ENCODE measurements at places on chromosomes 3 and 15.
A peak's percentile ranks its signal among the peaks of the same experiment; 100 is the strongest.

DNA sequence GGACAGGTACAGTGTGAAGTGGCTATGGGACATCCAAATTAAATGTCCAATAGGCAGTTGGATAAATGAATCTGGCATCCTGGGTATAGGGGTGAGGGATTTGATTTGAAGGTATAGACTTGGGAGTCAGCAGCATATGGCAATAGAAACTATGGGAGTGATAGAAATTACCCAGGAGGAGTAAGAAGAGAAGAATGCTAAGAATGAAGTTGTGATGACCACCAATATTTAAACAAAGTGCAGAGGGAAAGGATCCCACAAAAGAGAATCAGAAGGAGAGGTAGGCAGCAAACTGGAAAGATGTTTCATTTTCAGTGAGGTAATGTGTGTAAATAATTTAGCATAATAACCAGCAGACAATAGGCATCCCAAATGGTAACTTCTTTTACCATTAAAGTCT, 13.8 kb upstream of the MSL2 start:
- DNase-seq, result no peak

DNA sequence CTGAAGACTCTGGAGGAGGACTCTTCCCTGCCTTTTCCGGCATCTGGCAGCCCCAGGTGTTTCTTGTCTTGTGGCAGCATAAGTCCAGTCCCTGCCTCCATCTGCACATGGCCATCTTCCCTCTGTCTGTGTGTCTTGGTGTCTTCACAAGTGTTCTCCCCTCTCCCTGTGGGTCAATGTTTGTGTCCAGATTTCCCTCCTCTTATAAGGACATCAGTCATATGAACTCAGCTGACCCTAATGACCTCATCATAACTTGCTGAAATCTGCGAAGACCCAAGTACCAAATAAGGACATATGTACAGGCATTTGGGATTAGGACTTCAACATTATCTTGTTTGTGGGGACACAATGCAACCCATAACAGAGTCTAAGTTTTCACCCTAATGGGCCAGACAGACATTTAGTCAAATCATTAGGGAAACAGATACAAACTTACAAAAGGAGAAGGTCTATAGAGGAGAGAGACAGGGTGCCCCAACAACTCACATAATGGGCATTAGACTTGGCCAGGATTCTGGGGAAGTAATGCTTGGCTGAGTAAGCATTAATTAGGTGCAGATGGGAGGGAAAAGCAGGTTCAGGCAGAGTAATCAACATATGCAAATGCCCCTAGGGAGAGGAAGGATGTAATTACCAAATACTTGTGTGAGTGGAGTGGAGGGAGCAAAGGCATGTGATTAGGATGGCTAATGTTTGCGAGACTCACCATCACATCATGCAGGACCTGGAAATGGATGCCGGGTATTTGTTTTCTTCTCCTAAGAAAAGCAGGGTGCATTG, 372.8 kb upstream of the TBL1XR1 start:
- DNase-seq, result peak; percentile 57

DNA sequence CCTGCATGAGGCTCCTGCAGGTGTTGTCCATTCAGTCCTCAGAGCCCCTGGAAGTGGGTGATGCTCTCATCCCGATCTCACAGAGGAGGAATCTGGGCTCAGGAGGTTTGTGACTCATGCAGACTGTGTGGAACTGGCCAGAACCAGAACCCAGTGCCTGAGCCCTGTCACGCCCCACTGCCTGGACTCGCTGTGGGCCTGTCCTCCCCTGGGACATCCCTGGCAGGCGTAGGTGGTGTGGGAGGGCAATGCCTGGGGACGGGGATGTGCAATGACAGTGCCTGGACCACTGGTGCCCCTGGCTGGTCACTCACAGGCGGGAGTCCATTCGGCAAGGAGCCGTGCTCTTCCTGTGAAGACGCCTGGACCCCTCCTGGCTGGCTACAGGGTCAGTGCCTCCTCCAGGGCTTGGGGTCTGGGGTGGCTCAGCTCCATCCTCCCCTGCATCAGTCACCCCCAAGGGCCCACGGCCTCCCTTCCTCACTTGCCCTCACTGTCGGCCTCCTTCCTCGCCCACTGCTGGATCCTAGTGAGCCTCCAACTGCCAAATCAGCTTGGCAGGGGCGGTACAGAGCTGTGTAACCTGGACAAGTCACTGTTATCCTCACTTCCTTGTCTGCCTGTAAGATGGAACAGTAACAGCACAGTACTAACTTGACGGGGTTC, 14.9 kb downstream of the PSTPIP1 start:
- DNase-seq, result no peak

- no peak for DNase-seq
Observed at GRCh38 chr15:35777061-35777460, 231.1 kb upstream of the DPH6 start.

DNA sequence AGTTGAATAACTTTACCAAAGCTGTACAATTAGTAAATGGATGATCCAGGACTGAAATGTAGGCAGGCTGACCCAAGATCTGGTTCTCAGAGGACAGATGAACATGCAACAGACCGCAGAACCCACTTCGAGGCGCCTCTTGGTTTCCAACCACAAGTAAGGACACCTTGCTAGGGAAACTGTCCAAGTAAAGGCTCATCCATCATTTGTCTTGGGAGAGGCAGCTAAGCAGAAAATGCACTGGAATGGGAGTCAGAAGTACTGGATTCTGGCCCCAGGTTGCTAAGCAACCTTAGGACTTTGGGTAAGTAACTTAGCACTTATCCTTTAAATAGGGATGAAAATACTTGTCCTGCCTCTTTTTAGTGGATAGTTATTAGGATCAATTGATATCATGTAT, 366.3 kb upstream of the LRRC3B start:
- DNase-seq, result no peak

DNA sequence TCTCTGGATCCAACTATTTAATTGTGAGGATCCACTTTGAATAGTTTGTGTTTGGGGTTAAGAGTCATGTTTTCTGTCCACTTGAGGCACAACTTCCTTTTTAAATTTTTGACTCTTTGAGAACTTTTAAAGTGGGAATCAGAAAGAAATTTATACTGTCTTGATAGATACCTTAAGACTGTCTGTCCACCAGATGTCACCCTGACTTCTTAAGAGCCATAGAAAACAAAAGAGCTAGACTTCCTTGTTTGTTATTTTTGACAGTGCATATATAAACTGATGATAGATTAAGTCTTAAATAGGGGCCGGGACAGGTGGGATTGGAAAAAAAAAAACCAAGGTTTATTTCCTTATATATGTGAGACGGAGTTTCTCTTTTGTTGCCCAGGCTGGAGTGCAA, 52.1 kb upstream of the WDR72 start:
- no peak for DNase-seq

DNA sequence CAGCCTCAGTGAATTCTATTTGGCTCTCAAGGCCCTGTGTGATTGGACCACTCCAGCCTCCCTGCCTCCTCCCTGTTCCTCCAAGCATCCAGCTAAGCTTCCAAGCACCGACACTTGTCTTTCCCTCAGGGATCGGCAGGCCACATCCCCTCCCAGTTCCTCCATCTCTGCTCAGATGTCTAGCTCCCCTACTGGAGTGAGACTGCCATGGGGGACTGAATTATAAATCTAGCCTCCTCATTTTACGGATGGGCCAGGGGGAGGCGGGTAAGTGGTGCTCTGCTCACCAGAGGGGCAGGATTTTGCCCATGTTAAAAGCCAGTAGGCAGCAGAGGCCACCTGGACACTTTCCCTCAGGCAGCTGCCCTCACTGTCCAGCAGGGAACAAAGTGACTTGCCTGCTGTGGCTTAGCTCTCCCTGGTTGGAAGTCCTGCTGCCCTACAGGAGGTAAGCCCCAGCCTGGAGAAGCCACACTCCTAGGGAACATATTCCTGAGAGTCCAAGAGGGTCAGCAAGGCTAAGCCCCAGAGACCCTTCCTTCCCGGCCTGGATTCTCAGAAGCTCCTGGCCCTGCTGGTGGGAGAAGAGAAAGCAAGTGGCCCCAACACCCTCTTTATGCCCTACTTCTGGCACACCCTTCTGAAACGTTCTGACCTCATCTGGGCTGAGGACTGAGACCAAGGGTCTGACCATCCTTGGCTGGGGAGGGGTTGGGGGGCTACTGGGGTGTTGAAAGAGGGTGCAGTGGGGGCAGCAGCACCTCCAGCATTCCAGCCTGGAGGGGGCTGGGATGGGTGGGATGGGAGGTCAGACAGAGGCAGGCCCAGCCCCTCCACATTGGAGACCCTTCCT, 9.1 kb upstream of the HHATL start:
- DNase-seq, result no peak

- no peak for DNase-seq
Observed at GRCh38 chr3:159625594-159625993, 363.0 kb upstream of the IL12A start.

DNA sequence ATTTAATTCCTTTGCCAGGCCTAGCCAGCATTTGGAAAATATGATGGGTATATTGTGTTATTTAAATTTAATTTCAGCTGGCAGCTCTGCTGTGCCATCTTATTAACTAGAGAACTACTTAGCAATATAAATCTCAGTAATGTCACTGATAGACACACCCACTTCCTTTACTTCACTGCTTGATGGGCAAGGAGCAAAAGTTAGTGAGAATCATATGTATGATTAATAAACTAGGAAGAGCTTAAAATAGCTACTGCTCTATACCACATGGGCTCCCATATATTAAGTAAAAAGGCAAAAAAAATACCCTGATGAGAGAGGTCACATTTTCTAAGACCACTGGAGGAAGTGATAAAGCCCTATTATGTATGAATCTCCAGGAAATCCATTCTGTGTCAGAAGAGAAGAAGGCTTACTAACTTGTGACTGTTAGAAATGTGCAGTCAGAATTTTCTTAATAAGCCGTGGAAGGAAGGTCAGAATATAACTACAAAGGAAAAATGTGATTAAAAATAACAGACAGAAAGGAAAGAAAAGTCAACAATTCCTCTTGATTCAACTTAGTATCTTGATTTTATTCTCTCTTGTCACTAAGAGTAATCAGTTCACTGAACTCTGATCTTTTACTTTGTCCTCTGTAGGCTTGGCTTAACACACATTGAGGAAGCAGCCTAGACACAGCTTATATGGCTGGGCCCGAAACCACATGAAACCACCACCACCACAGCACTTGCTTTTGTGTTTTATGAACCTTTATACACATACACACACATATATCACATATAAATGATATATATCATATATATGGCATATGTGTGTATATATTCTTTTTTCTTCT, 1233.9 kb upstream of the ALCAM start:
- no peak for DNase-seq

DNA sequence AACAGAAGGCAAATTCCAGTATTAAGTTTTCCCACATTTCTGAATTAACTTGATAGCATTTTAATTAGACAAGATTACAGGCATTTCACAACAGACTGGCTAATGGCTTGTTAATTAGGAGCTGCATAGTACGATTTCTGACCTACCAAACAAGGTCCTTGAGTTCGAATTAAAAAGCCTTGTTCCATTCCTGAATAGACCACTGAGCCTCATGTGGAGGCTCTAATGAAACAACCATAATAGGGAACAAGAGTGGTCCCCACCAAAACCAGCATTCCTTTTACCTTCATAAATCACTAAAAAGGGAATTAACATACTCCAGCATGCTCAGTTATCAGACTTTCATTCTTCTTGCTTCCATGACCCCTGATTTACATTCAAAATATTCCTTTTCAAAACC, 66.4 kb downstream of the PRTG start:
- no peak for DNase-seq

GRCh38 chr3:42094128-42094527, 3.0 kb downstream of the TRAK1 start:
- DNase-seq, result no peak

DNA sequence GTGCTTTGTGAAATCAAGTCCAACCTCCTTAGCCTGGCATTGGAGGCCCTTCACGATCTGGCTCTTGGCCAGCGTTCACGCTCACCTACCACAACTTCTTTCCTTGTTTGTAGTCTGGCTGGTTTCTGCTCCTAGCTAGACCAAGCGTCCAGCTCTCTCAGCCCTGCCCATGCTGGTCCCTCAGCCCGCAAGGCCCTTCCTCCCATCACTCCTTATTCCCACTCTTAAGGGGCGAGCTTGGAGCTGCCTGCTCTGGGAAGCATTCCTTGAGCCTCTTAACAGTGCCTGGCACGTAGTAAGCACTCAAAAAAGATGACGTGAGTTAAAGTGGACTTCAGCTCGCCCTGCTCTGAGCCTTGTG, 8.7 kb downstream of the SLC6A6 start:
- DNase-seq, result no peak

- no peak for DNase-seq
Observed at GRCh38 chr3:196117809-196118208, 35.9 kb upstream of the TFRC start.

GRCh38 chr3:33577173-33577572, 137.0 kb upstream of the UBP1 start:
- DNase-seq, result no peak

DNA sequence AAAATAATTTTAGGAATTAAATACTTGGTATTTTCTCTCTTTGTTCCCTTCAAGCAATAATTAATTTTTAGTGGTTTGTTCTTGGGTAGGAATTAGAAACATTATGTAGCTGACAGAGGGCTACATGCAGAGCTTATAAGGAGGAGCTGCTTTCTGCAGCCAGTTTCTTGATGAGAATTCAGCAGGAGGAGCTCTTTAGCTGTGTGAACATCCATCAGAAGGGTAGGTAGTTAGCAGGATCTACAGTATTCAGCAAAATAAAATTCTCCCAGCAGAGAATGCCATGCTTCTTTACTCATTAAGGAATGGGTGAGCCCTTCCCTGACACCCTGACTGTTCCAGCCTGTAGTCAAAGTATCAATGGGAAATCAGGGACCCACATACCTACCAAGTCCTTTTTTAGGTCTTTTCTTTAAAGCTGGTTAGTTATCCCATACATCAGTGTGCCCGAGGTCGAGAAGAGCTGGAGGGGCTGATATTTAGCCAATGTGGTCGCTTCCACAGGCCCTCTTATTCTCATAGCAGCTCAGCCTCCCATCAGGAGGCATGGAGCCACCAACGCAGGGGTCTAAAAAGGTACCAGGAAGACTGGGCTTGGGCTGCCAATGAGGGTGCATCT, 54.0 kb downstream of the KCNAB1 start:
- no peak for DNase-seq

DNA sequence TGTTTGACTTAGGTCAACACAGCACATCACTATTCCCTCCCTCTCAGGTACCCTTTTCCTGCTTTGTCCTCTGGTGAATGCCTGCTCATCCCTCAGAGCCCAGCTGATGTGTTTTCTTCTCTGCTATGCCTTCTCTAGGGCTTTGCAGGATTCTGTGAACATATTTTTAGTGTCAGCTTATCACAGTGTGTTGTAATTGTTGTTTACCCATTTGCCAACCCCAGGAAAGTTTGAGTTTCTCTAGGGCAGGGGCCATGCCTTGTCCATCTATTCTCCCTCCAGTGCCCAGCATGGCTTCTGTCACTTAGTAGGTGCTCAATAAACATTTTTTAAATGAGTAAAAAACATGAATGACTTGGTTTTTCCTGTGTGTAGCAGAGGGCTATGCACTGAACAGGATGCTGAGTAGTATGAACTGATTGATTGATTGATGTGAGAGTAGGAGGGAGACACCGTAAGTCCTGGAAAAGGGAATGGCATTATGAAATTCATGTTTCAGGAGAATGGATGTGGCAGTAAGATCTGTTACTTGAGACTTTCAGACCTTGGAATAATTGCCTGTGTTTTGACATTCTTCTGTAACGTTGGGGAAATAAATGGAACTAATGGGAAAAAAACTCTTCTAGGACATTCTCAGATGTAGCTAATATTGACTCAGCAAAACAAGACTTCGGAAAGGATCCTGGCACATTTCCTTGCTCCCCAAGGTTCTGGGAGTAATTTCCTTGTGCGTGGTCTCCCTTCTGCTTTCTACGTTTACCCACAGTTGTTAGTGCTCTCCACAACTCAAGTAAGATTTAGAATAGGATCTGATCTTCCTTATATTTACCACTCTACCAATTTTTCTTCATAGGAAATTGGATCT, 267.3 kb upstream of the TBL1XR1 start:
- DNase-seq, result no peak
